Dorsolateral prefrontal cortex (tissue), 122 donors: ENCODE measurements at places on chromosomes 3 and 15. TPM values are rescaled to one million over a fixed set of nuclear protein-coding genes. Genes with fewer than 3 reads are reported as not detected.

Gene OIP5
- 0.51 TPM for total RNA-seq

Gene NEK4
- 58.7 TPM for total RNA-seq

Gene GATA2
- total RNA-seq, result 2.5 TPM

DNA sequence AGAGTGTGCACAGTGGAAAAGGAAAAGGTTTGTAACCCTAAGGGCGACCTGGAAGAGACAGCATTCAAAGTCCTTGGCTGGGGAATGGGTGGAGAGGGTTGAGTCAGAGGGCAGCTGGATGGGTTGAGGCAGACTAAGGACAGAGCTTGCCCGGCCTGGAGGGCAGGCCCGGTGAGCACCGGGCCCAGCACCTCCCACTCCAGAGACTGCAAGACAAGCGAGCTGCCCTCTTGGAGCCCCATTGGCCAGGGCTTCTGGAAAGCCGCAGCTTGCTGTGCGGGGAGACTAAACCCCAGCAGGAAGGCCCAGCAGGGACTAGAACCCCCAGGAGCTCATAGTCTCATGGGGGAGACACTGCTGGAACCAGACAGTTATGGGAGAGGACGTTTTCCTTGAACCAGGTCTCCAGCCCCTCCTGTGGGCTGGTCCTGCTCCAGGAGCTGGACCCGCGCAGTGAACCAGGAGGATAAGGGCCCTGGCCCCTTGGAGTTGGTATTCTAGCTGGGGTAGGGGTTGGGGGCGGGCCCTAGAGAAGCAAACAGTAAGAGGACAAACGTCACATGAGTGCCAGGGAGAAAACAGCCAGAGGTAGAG, 59.1 kb downstream of the RGMA start:
- DNase-seq, result peak; percentile 33

Gene CYP11A1
- 2.5 TPM for total RNA-seq

- no peak for DNase-seq
These were observed 22.9 kb downstream of the SNRPN start for GRCh38 chr15:24977686-24978085.
